ENCODE measurements at places on chromosomes 3 and 15. TPM values are rescaled to one million over a fixed set of nuclear protein-coding genes. Genes with fewer than 3 reads are reported as not detected.
A peak's percentile ranks its signal among the peaks of the same experiment; 100 is the strongest.

GRCh38 chr3:12301031-12301430, 12.2 kb downstream of the PPARG start:
- H3K4me3 ChIP-seq, result no peak overlapping the region
- 0 out of 2 replicates have a peak, but pooled peaks cover 3% of the 10 kb centered on the region for H3K27me3 ChIP-seq
- H3K27ac ChIP-seq, result no peak overlapping the region

GRCh38 chr3:46297658-46298423, 55.6 kb downstream of the CCR3 start:
- DNase-seq, result peak; percentile 6
- H3K4me1 ChIP-seq, result no peaks in the 10 kb centered on the region
- no peaks in the 10 kb centered on the region for H3K27me3 ChIP-seq
- H3K4me3 ChIP-seq, result no peak overlapping the region
- H3K36me3 ChIP-seq, result no peaks in the 10 kb centered on the region
- H3K27ac ChIP-seq, result no peak overlapping the region

GRCh38 chr3:71525391-71525790, 58.1 kb downstream of the FOXP1 start:
- no peak for DNase-seq
- no peak overlapping the region for H3K4me3 ChIP-seq
- H3K36me3 ChIP-seq, result no peaks in the 10 kb centered on the region
- H3K27me3 ChIP-seq, result no peaks in the 10 kb centered on the region
- no peaks in the 10 kb centered on the region for H3K4me1 ChIP-seq
- H3K27ac ChIP-seq, result no peak overlapping the region

- no peaks in the 10 kb centered on the region for H3K27me3 ChIP-seq
- no peaks in the 10 kb centered on the region for H3K4me1 ChIP-seq
- no peak overlapping the region for H3K27ac ChIP-seq
- no peak for DNase-seq
- no peak overlapping the region for H3K4me3 ChIP-seq
These were observed 20.8 kb upstream of the FAN1 start for GRCh38 chr15:30882849-30883433.

DNA sequence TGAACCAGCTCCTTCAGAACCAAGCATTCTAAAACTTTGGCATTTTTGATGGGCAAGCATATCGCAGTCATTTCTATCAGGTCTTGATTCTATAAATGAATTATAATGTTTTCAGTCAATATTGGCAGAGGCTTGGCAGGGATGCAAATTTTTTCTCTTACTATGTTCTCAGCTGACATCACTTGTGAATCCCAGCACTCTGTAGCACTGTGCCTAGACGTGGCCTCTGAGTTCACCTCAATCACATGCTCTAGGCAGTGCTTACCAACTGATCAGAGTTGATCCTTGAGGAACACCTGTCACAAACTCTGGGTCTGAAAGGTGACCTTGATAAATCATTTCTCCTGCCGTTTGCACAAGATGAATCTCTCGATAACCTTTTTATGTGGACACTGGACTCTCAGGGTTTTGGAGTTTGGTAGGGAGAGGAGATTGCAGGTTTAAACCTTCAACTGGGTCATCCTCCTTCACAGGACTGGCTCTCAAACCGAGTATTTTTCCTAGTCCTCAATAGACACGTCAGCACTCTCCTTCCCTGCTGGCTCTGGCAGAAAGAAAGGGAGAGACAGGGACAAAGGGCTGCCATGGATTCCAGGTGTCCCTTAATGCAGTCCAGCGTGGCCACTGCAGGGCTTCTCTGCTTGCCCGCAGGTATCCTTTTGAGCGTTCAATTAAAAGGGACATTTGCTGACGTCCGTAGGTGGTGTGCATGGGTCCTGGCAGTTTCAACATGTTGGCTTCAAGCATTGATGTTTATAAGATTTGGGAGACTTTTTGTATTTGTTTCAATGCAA, 222.3 kb upstream of the CMC1 start:
- no peaks in the 10 kb centered on the region for H3K36me3 ChIP-seq
- H3K27me3 ChIP-seq, result no peaks in the 10 kb centered on the region
- no peak overlapping the region for H3K27ac ChIP-seq
- H3K4me1 ChIP-seq, result no peaks in the 10 kb centered on the region
- no peak overlapping the region for H3K4me3 ChIP-seq

- DNase-seq, result peak; percentile 6
- peak overlapping the region; percentile 64 for H3K4me3 ChIP-seq
- H3K27me3 ChIP-seq, result no peaks in the 10 kb centered on the region
- no peaks in the 10 kb centered on the region for H3K36me3 ChIP-seq
- no peak overlapping the region for H3K27ac ChIP-seq
These were observed 985 bp downstream of the TEX9 start for GRCh38 chr15:56366211-56366610.

DNA sequence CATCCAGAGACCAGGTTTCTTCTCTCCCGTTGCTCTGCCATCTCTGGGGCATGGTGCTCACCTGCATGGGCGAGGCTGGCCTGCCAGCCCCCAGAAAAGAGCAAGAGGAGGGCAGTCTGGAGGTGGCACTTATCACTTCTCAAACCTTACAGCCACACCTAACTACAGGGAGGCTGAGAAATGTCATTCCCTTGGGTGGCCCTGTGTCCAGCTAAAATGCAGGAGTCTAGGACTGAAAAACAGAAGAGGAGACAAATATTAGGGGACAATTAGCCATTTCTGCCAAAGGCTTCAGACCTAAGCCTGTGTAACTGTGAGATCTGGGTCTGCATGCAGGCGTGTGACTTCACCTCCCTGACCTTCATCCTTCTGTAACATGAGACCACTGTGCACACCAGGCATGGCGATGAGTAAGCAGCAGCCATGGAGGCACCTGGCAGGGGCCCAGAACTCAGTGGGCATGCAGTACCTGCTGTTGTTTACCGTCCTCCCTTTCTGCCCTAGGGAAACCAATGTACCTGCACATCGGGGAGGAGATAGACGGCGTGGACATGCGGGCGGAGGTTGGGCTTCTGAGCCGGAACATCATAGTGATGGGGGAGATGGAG, 83.4 kb downstream of the MESD start:
- no peaks in the 10 kb centered on the region for H3K36me3 ChIP-seq
- no peak overlapping the region for H3K27ac ChIP-seq
- peaks cover 11% of the 10 kb centered on the region for H3K4me1 ChIP-seq
- DNase-seq, result peak; percentile 47

GRCh38 chr3:22360970-22361369, 610.0 kb upstream of the ZNF385D start:
- DNase-seq, result no peak
- no peaks in the 10 kb centered on the region for H3K4me1 ChIP-seq
- no peaks in the 10 kb centered on the region for H3K27me3 ChIP-seq
- H3K4me3 ChIP-seq, result no peak overlapping the region

- peak overlapping the region; percentile 95 for H3K27ac ChIP-seq
- H3K4me3 ChIP-seq, result peak overlapping the region; percentile 83
- peak; percentile 90 for DNase-seq
- H3K27me3 ChIP-seq, result no peaks in the 10 kb centered on the region
These were observed 14.8 kb downstream of the TNK2 start for GRCh38 chr3:195893516-195893915.

DNA sequence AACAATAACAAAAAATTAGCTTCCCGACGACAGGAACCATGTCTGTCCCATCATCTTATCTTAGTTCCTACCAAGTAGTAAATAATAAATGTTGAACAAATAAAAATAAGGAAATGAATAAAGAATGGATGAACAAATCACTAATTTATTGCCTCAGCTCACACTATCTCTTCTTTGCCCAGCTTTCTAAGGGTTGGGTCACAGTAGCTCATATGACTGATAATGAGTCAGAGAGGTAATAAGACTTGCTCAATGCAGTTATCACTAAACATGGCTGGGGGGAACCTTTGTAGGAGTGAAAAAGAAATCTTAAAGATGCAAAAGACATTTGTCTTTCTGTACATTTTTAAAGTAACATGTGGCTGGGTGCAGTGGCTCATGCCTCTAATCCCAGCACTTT, 182.2 kb downstream of the WDR76 start:
- no peak overlapping the region for H3K27ac ChIP-seq
- no peak overlapping the region for H3K4me3 ChIP-seq
- peaks cover 16% of the 10 kb centered on the region for H3K4me1 ChIP-seq
- no peaks in the 10 kb centered on the region for H3K36me3 ChIP-seq
- no peaks in the 10 kb centered on the region for H3K27me3 ChIP-seq

- no peak overlapping the region for H3K27ac ChIP-seq
- no peaks in the 10 kb centered on the region for H3K4me1 ChIP-seq
- no peaks in the 10 kb centered on the region for H3K36me3 ChIP-seq
- no peaks in the 10 kb centered on the region for H3K27me3 ChIP-seq
- no peak for DNase-seq
These were observed 32.2 kb downstream of the DNAAF4 start for GRCh38 chr15:55475842-55476241.

- no peak for DNase-seq
- H3K4me3 ChIP-seq, result no peak overlapping the region
- peaks cover 3% of the 10 kb centered on the region for H3K36me3 ChIP-seq
- no peaks in the 10 kb centered on the region for H3K4me1 ChIP-seq
- H3K27ac ChIP-seq, result no peak overlapping the region
These were observed 49.2 kb downstream of the LRRK1 start for GRCh38 chr15:100968050-100968966.

GRCh38 chr3:126867190-126867862, 115.6 kb upstream of the PLXNA1 start:
- peaks cover 12% of the 10 kb centered on the region for H3K4me1 ChIP-seq
- no peaks in the 10 kb centered on the region for H3K36me3 ChIP-seq
- 0 out of 2 replicates have a peak overlapping the region, but pooled peaks have one; percentile 10 for H3K27ac ChIP-seq
- no peaks in the 10 kb centered on the region for H3K27me3 ChIP-seq
- peak; percentile 45 for DNase-seq

GRCh38 chr3:63624941-63625560, 27.4 kb upstream of the SNTN start:
- H3K4me3 ChIP-seq, result no peak overlapping the region
- H3K36me3 ChIP-seq, result no peaks in the 10 kb centered on the region
- no peak overlapping the region for H3K27ac ChIP-seq

DNA sequence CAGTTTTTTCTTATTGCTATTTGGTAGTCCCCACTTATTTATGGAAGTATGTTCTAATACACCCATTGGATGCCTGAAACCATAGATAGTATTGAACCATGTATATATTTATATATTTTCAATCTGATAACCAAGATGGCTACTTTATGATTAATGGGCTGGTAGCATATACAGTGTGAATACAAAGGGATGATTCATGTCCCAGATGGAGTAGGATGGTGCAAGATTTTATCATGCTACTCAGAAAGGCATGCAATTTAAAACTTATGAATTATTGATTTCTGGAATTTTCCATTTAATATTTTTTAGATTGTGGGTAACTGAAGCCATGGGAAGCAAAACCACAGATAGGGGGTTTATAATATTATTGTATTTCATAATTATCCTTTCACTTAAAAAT, 35.2 kb downstream of the AP4E1 start:
- no peaks in the 10 kb centered on the region for H3K27me3 ChIP-seq
- no peaks in the 10 kb centered on the region for H3K4me1 ChIP-seq
- H3K27ac ChIP-seq, result no peak overlapping the region
- DNase-seq, result no peak
- H3K4me3 ChIP-seq, result no peak overlapping the region

PIGB gene
- 7.6 TPM for total RNA-seq

ANKUB1 gene
- not detected for total RNA-seq

SHC4 gene
- 1.2 TPM for total RNA-seq

CYP11A1 gene
- not detected for total RNA-seq

RASGRP1 gene
- total RNA-seq, result 1.4 TPM

USF3 gene
- 10.6 TPM for total RNA-seq

PAK6 gene
- not detected for total RNA-seq

FGD5 gene
- total RNA-seq, result not detected
